GM23338 (cell line): ENCODE measurements at places on chromosomes 16 and 17. TPM values are rescaled to one million over a fixed set of nuclear protein-coding genes. Genes with fewer than 3 reads are reported as not detected.
A peak's percentile ranks its signal among the peaks of the same experiment; 100 is the strongest.

The MEIOC gene
- total RNA-seq: 17.2 and 23.8 TPM in 2 replicates

The NPW gene
- 1.9 and 4.5 TPM in 2 replicates for total RNA-seq

The OXLD1 gene
- 46.0 and 76.2 TPM in 2 replicates for total RNA-seq

The CYB5B gene
- 65.4 and 72.0 TPM in 2 replicates for total RNA-seq

The DNAH9 gene
- 0.27 TPM in 1 of 2 replicates, not detected in the other for total RNA-seq

The ESRP2 gene
- 42.7 and 44.0 TPM in 2 replicates for total RNA-seq

The LPCAT2 gene
- 13.4 and 23.8 TPM in 2 replicates for total RNA-seq

The SLC2A4 gene
- total RNA-seq: 10.2 and 13.6 TPM in 2 replicates

The CACNG1 gene
- not detected in 2 replicates for total RNA-seq

- H3K4me1 ChIP-seq: no peaks in the 10 kb centered on the region
- DNase-seq: peak; percentile 32
- no peak overlapping the region for H3K4me3 ChIP-seq
- H3K27ac ChIP-seq: no peak overlapping the region
- no peaks in the 10 kb centered on the region for H3K36me3 ChIP-seq
Observed at GRCh38 chr17:45709728-45710288, 74.3 kb upstream of the CRHR1 start.

- H3K36me3 ChIP-seq: no peaks in the 10 kb centered on the region
- H3K4me3 ChIP-seq: no peak overlapping the region
- H3K27me3 ChIP-seq: no peaks in the 10 kb centered on the region
- DNase-seq: peak; percentile 7
- no peaks in the 10 kb centered on the region for H3K4me1 ChIP-seq
Observed at GRCh38 chr17:36131421-36131820, 27.8 kb downstream of the CCL4 start.

GRCh38 chr16:55839115-55839514, 6.2 kb upstream of the CES1 start:
- no peak overlapping the region for H3K27ac ChIP-seq
- no peak overlapping the region for H3K4me3 ChIP-seq
- no peaks in the 10 kb centered on the region for H3K36me3 ChIP-seq
- no peaks in the 10 kb centered on the region for H3K4me1 ChIP-seq
- no peaks in the 10 kb centered on the region for H3K27me3 ChIP-seq

- DNase-seq: no peak
- no peaks in the 10 kb centered on the region for H3K36me3 ChIP-seq
- no peak overlapping the region for H3K4me3 ChIP-seq
- no peak overlapping the region for H3K27ac ChIP-seq
Observed at GRCh38 chr16:57763285-57764005, 27.9 kb downstream of the KATNB1 start.

GRCh38 chr16:69345923-69346322, 5.7 kb downstream of the TMED6 start:
- DNase-seq: no peak
- H3K4me3 ChIP-seq: no peak overlapping the region
- H3K27ac ChIP-seq: no peak overlapping the region
- H3K36me3 ChIP-seq: peaks cover 30% of the 10 kb centered on the region
- H3K27me3 ChIP-seq: no peaks in the 10 kb centered on the region
- 0 out of 2 replicates have a peak, but pooled peaks cover 1% of the 10 kb centered on the region for H3K4me1 ChIP-seq

- no peak overlapping the region for H3K27ac ChIP-seq
- H3K36me3 ChIP-seq: peaks cover 25% of the 10 kb centered on the region
- no peak overlapping the region for H3K4me3 ChIP-seq
- H3K4me1 ChIP-seq: no peaks in the 10 kb centered on the region
Observed at GRCh38 chr16:4452674-4453073, 21.8 kb downstream of the NMRAL1 start.

DNA sequence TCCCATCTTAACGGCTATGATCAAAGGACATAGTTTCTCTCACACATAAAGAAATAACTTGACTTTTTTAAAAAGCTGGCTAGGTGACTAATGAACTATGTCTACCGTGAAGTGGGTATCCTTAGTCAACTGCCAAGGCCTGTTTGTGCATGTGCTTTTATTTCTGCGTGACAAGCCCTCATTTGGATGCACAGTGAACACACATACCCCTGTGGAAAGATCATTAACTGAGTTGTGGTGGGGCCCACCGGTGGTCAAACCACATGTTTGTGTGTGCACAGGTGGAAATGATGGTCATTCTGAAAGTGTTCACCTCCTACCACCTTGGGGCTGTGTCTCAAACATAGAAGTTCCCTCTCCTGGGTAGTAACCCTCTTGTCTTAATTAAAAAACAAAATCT, 256.1 kb upstream of the SALL1 start:
- no peak overlapping the region for H3K27ac ChIP-seq
- no peak overlapping the region for H3K4me3 ChIP-seq
- H3K4me1 ChIP-seq: peaks cover 15% of the 10 kb centered on the region
- DNase-seq: no peak
- no peaks in the 10 kb centered on the region for H3K27me3 ChIP-seq

DNA sequence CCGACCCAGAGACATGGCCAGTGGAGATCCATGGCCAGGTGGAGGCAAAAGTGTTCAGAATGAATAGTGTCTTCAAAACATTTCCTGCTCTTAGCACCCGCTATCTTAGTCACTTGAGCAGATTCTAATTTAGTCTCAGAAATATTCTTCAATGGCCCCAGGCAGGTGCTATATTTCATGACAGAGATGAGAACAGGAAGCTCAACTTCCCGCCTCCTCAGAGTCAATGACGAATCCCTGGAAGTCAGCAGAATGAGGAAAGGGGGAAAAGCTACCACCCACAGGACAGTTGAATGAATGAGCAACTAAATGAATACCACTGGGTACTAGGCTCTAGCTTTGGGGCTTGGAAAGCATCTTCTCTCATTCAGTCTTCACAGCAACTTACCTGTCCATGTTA, 147.2 kb downstream of the ASIC2 start:
- no peaks in the 10 kb centered on the region; the same call in 1 of the 2 replicates for H3K4me1 ChIP-seq
- no peaks in the 10 kb centered on the region for H3K36me3 ChIP-seq
- H3K27me3 ChIP-seq: no peaks in the 10 kb centered on the region
- H3K4me3 ChIP-seq: no peak overlapping the region
- no peak for DNase-seq

DNA sequence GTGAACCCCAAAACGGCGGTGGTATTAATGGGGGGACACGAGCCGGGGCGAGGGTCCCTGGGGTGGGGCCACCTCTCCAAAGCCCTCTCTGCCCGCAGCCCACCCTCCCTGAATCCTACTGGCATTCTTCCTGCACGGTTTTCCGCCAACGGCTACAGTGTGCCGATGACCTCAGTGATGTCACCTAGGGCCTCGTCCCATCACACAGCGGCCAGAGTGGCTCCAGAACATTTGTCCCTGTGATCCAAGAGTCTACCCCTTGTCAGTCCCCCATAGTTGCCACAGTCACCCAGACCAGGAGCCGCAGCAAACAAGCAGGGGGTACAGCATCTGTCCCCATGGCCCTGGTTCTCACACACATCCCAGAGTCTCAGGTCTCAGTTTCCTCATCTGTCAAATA, 13.9 kb downstream of the ZFPM1 start:
- no peak for DNase-seq
- peaks cover 14% of the 10 kb centered on the region for H3K4me1 ChIP-seq
- H3K36me3 ChIP-seq: no peaks in the 10 kb centered on the region
- no peak overlapping the region for H3K27ac ChIP-seq

DNA sequence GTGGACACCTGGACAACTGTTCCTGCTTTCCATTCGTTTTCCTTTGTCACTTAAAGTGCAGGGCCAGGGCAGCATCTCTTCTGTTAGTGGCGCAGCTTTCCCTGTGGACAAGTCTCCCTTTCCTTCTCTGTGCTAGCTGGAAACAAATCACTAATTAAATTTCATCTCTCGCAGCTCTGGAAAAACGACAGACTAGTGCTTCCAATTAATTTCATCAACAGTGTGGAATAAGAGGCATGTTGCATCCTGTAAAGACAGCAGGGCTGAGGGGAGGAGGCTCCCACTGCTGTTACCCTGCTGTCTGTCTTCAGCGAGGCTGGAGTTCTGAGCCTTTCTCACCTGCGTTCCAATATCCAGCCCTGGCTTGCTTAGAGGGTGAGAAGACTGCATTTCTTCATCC, 352.1 kb upstream of the HSBP1 start:
- H3K4me3 ChIP-seq: no peak overlapping the region
- H3K36me3 ChIP-seq: no peaks in the 10 kb centered on the region
- no peaks in the 10 kb centered on the region for H3K4me1 ChIP-seq
- no peak for DNase-seq
- H3K27me3 ChIP-seq: no peaks in the 10 kb centered on the region

DNA sequence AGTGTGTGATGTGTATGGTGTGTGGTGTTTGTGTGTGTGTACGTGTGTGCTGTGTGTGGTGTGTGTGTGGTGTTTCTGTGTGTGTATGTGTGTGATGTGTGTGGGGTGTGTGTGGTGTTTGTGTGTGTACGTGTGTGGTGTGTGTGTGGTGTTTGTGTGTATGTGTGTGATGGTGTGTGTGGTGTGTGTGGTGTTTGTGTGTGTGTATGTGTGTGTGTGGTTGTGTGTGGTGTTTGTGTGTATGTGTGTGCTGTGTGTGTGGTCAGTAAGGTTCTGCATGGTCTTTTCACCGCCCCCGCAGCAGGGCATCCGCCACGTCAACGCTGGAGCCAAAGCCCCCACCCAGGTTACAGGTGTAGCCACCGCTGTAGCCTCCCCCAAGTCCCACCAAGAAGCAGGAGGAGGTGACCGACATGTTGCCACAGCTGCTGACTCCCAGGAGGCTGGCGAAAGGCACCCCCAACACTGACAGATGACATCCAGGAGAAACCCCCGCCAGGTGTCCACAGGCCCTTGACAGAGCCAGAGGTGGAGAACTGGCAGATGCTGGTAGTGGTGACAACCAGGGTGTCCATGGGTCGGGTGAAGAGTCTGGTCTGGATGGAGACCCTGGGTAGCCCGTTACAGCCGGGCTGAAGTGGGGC, 9.3 kb upstream of the KRT17 start:
- no peaks in the 10 kb centered on the region for H3K36me3 ChIP-seq
- H3K4me1 ChIP-seq: 0 out of 2 replicates have a peak, but pooled peaks cover 10% of the 10 kb centered on the region
- H3K27me3 ChIP-seq: no peaks in the 10 kb centered on the region
- DNase-seq: no peak

DNA sequence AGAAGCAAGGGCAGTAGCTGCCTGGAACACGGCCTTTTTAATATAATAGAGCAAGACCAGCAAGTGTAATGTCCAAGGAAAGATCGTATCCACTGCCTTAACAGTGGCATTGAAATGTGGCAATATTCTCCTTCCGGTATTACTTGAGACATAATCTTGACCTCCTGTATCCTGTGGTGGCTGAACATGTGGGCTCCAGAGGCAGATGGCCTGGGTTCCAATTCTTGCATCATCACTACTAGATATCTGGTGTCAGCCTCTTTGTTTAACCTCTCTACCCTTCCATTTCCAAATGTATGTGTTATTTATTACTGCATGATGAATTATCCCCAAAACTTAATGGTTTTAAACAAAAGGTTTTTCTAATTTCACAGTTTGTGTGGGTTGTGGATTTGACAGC, 3.5 kb upstream of the CDYL2 start:
- H3K27me3 ChIP-seq: peaks cover 20% of the 10 kb centered on the region
- H3K27ac ChIP-seq: no peak overlapping the region
- no peaks in the 10 kb centered on the region; the same call in 1 of the 2 replicates for H3K4me1 ChIP-seq
- no peak for DNase-seq
- no peaks in the 10 kb centered on the region for H3K36me3 ChIP-seq

DNA sequence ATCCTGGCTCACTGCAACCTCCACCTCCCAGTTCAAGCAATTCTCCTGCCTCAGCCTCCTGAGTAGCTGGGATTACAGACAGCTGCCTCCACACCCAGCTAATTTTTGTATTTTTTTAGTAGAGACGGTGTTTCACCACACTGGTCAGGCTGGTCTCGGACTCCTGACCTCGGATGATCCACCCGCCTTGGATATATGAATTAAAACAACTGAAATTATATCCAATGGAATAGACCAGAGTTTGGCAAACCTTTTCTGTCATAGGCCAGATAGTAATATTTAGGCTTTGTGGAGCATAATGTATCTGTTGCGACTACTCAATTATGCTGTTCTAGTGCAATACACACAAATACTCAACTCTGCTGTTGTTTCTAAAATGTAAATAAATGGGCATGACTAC, 93.8 kb upstream of the NACA2 start:
- H3K4me1 ChIP-seq: no peaks in the 10 kb centered on the region
- no peaks in the 10 kb centered on the region for H3K27me3 ChIP-seq
- H3K36me3 ChIP-seq: no peaks in the 10 kb centered on the region
- no peak for DNase-seq
- no peak overlapping the region for H3K4me3 ChIP-seq

DNA sequence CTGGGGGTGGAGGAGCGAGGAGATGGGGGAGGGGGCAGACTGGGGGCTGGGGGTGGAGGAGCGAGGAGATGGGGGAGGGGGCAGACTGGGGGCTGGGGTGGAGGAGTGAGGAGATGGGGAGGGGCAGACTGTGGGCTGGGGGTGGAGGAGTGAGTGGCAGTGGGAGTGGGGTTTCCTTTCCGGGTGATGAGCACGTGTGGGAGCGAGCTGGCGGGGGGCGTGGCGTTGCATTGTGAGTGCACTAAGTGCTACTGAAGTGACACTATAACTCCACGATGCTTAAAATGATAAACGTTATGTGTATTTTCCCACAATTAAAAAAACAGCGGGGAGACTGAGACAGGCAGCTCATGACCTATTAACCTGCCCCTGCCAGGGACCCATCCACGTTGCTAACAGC, 46.3 kb downstream of the CBFA2T3 start:
- H3K4me3 ChIP-seq: no peak overlapping the region
- H3K27ac ChIP-seq: no peak overlapping the region
- no peak for DNase-seq
- no peaks in the 10 kb centered on the region for H3K36me3 ChIP-seq
- no peaks in the 10 kb centered on the region for H3K27me3 ChIP-seq
- H3K4me1 ChIP-seq: no peaks in the 10 kb centered on the region

- DNase-seq: no peak
- no peaks in the 10 kb centered on the region for H3K27me3 ChIP-seq
- no peak overlapping the region for H3K27ac ChIP-seq
- H3K4me3 ChIP-seq: no peak overlapping the region
- H3K36me3 ChIP-seq: no peaks in the 10 kb centered on the region
Observed at GRCh38 chr16:49620158-49620868, 235.6 kb downstream of the ZNF423 start.

DNA sequence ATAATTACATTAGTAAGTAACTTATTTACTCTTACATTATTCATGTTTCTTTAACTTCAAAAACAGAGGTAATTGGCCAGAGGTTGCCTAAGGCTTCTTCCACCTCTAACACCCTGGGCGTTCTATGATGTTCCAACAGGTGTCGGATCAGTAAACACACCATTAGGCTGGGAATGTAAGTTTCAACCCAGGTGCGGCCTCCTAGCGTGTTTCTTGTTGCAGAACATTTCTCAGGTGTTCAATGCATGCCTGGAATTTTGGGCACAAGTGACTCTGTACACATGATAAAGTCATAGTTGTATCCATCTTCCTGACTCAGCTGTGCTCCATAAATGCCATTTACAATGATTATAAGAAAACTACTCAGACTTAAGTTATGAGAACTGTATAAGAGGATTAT, 1.0 kb downstream of the KRTAP2-2 start:
- H3K27me3 ChIP-seq: no peaks in the 10 kb centered on the region
- H3K4me3 ChIP-seq: no peak overlapping the region
- DNase-seq: no peak
- no peak overlapping the region for H3K27ac ChIP-seq
- H3K36me3 ChIP-seq: no peaks in the 10 kb centered on the region
